ENCODE measurements at places on chromosomes 16 and 17.

- no peak for DNase-seq
These were observed 113.5 kb upstream of the RPL38 start for GRCh38 chr17:74089869-74090464.

DNA sequence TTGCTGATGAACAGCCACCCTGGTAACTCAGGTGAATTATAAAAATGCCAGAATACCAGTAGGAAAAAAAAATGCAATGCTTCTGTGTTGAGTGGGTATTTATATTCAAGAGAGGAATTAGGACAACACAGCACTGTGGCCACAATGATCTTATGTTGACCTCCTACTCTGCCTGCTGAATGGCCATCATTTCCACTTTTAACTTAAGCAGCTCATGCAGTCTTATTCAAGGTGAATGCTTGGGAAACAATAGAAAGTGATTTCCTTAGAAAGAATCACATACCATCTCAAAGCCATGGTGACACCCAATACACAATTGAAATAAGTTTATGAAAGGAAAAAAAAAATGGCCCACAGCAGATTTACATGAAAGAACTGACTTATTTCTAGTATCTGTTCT, 224.0 kb downstream of the CDH8 start:
- DNase-seq = no peak

- DNase-seq = no peak
These were observed 83.2 kb downstream of the WSCD1 start for GRCh38 chr17:6153375-6153774.

DNA sequence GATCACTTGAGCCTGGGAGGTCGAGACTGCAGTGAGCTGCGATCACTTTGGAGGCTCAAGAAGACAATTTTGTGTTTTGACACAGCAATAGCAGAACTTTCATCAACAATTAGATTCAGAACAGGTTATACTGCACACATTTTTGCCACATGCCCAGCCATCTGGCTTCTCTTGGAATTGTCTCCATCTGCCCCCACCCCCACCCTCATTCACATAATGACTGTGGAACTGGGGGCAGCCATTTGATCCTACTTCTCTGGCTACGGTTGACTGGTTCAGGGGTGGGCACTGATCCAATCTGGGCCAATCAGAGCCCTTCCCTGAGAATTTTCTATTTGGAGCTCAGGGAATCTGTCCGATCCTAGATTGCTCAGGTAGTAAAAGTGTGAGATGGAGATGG, 14.0 kb downstream of the TMEM92 start:
- no peak for DNase-seq

DNA sequence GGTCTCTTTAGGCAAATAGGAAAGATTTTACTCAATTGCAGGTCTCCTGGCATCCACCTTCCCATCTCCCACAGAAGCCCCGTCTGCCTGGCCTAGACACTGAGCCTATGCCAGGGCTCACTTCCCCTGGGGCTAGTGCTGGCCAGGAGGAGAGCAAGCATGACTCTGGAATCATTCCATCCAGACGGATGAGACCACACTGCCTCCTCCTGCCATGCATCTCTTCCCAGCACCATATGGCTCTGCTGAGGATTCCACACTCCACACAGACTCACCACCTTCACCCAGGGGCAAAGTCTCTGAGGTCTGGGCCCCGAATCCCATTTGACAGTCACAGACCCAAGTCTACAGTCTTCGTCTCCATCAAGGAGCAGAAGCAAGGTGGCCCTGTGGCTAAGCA, 346.5 kb downstream of the C16orf95 start:
- DNase-seq = no peak

DNA sequence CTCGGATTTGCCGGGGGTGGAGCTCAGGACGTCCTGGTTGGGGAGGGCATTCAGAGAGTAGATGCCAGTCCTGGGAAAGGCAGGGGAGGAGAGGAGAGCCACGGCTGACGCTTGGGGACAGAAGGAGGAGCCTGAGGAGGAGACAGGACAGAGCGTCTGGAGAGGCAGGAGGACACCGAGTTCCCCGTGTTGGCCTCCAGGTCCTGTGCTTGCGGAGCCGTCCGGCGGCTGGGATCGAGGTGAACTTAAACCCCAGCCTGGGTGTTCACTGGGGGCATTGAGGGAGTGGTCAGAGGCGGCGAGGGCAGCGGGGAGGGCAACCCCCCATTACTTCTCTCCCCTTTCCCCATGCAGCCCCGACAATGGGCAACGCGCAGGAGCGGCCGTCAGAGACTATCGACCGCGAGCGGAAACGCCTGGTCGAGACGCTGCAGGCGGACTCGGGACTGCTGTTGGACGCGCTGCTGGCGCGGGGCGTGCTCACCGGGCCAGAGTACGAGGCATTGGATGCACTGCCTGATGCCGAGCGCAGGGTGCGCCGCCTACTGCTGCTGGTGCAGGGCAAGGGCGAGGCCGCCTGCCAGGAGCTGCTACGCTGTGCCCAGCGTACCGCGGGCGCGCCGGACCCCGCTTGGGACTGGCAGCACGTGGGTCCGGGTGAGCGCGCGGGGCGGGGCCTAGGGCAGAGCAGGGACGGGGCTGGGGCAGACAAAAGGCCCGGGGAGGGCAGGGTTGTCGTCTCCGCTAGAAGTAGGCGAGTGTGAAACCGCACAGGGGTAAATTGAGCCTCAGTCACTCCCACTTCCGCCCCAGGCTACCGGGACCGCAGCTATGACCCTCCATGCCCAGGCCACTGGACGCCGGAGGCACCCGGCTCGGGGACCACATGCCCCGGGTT, 3.7 kb downstream of the NOL3 start:
- no peak for DNase-seq

DNA sequence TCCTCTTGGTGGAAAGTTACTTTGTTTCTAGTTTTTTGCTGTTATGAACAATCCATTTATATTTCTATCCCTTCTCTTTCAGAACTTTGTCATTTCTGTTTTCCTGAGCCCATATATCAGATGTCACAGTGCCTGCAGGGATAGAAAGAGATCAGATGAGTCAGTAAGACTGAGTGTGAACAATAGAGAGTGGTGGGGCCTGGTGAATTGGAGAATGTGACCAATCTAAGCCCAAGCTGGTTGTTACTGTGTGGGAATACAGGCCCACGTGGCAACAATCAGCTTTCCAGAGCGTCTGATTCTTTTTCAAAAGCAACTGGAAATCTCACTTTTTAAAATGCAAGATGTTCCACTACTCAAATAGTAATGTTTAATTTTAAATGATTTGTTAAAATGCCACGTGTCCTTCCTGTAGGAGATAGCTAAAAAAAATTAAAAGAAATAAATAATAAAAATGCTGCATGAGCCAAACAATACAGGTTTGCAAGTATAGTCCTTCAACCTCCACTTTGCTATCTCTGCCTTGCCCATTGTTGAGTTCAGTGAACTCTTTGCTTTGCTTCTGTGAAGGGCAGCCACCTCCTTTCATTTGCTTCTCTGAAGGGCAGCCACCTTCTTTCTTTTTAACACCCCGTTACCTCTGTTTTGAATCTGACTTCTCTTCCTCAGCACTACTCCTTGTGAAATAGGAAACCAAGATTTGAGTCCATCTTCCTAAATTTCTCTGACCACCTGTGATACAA, 9.6 kb downstream of the DCTN5 start:
- DNase-seq = no peak

- no peak for DNase-seq
These were observed 162.4 kb upstream of the FAM20A start for GRCh38 chr17:68763562-68763961.

- no peak for DNase-seq
These were observed 1.7 kb downstream of the SLC52A1 start for GRCh38 chr17:5033352-5034015.

DNA sequence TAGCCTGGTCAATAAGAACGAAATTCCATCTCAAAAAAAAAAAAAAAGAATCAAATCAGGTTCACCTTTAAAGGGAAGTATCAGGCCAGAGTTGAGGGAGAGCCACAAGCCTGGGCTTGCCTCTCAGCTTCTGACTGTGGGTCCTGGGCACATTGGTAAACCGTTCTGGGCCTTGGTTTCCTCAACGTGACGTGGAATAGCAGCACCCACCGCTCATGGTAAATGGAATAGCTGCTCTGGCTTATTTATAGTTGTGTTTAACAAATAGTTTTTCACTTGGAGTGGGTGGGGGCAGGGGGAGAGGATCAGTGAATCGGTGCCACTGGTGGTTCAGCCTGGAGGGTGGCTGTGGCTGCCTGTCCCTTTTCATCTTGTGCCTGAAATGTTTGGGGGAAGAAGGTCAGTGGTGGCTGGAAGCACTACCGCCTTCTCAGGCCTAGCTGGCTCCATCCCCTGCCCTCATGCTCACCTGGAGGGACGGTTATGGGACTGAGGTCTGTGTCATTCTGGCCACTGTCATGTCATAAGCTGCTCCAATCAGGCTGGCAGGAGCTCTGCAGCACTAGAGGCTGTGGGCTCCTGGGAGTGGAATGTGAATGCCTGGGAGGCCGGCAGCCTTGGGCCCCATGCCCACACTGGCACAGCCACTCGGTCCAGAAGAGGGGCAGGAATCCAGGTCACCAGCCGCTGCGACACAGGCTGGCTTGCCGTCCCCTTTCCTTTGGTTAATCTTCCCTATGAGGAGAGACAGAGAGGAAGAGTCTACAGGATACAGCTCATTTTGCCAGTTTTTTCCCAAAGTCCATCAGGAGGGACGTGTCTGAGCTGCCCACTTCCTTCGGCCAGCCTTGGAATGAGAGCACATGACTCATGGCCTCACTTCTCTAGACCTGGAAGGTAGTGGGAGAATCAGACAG, 27.0 kb downstream of the CCR7 start:
- no peak for DNase-seq

DNA sequence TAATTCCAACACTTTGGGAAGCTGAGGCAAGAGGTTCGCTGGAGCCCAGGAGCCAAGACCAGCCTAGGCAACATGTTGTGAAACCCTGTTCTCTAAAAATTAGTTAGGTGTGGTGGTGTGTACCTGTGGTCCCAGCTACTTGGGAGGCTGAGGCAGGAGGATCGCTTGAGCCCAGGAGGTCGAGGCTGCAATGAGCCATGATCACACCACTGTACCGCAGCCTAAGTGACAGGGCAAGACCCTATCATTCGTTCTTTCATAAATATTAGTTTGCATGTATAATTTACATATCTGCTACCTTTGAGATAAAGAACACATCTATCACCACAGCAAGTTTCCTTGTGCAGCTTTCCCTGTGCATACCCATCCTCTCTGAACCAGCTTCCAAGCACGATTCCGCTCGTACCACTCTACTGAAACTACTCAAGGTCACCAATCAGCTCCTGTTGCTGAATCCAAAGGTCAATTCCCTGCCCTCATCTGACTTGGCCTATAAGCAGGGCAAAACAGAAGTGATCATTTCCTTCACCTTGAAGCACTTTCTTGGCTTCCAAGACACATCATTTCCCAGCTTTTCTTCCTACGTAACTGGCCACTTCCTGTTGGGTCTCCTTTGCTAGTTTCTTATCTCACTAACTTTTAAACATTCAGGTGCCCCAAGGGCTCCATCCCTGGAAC, 49.1 kb downstream of the GRB2 start:
- DNase-seq = no peak

DNA sequence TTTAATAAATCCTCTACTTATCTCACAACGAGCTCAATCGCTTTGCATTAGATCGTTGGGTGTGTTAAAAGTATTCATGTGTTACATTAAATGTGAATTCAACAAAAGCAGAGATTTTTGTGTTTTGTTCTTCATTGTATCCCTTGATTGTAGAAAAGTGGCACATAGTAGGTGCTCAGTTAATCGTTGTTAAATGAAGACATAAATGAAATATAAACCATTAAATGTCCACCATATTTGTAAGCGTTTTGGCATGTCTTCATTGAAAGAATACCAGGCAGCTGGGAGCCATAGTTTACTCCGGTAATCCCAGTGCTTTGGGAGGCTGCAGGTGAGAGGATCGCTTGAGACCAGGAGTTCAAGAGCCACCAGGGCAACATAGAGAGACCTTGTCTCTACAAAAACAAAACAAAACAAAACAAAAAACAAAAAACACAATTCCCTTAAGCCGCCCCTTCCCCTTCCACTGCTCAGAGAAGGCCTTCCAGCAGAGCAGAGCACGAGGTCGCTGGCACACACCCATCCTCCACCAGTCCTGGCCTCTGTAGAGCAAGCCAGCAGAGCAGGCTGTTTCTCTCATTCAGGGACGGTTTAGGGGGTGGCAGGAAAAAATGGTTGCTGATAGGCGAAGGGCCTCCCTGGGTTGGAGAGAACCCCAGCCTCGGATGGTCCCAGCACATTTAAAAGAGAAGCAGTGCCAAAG, 673 bp upstream of the CHD9 start:
- DNase-seq = no peak

- no peak for DNase-seq
These were observed 913 bp downstream of the CDIP1 start for GRCh38 chr16:4537376-4538343.

DNA sequence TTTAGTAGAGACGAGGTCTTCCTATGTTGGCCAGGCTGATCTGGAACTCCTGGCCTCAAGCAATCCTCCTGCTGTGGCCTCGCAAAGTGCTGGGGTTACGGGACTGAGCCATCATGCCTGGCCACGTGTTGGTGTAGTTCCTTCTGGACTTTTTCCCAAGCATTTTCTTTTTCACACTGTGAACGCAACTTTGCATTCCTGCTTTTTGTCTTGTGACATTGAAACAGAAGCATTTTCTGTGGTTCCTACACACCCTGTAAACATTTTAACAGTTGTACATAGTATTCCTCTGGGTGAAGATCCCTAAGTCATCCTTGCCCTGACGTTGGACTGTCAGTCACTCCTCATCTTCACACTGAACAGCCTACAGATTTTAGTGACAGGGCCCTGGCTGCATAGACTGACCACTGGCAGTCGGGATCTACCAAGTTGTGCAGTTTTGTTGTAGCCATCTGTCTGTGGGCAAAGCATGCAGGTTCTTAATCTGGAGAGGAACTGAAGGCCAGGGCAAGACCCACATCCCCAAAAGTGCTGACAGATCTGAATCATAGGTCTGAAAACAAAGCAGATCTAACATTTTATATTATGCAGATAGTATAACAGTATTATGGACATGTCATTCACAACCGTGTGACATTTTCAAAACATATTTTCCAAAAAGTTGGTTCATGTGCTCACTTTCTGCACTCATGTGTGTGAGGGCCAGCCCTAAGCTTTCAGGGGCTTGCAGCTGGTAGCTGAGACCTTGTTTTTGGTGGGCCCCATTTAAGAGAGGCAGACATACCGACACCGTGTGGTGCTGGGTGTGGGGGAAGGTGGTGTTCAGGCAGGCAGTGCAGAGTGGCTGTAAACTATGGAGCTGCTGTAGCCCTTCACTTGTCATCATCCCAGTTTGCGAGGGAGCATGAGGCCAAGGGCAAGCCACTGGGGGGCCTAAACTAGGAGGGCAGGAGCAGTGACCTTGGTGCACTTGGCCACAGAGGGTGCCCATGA, 59.9 kb downstream of the EPN2 start:
- no peak for DNase-seq

- DNase-seq = no peak
These were observed 39.4 kb downstream of the RTN4RL1 start for GRCh38 chr17:1985686-1986085.

DNA sequence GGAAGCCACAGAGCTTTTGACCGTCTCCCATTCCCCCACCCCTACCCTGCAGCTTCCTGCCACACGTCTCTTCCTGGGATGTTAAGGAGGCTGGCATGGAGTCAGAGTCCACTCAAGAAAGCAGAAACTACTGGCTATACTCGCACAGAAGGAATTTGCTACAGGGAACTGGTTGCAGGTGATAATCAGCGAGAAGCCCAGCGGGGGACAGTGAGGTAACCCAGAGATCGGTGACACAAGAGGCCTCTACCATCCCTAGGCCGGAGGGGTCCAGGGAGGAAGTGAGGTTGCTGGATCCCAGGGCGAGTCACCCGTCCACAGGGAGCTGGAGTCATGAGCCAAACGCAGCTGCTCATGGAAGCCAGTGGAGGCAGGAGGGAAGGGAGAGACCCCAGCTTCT, 93.7 kb downstream of the SDK2 start:
- DNase-seq = no peak
